ENCODE measurements at places on chromosomes 7 and 10. TPM values are rescaled to one million over a fixed set of nuclear protein-coding genes. Genes with fewer than 3 reads are reported as not detected.

DNA sequence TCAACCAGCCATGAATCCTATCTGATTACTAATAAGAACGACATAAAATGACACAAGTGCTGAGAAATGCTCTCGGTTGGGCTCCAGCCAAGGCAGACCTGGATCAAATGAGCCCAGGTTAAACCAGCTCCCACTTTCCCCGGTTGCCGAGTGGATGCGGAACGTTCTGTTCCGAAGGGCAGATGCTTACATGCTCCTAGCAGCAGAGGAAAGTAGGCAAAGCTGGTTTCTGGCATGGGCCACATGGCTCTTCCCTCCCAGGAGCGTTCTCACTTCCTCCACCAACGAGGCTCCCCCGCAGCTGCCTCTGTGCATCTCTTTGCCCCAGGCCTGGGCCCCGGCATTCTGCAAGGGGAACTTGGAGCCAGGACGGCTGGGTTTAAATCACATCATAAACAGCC lies 61.8 kb upstream of the SDK1 start:
- H3K4me1 ChIP-seq: no peaks in the 10 kb centered on the region
- H3K27me3 ChIP-seq: no peaks in the 10 kb centered on the region
- no peak overlapping the region for H3K4me3 ChIP-seq
- peak; percentile 77 for DNase-seq
- no peak overlapping the region for H3K27ac ChIP-seq

GRCh38 chr7:74572301-74572979 lies 85.1 kb upstream of the GTF2I start:
- no peaks in the 10 kb centered on the region for H3K27me3 ChIP-seq
- peaks cover 6% of the 10 kb centered on the region for H3K36me3 ChIP-seq
- no peak overlapping the region for H3K27ac ChIP-seq
- H3K4me3 ChIP-seq: no peak overlapping the region

GRCh38 chr10:11760861-11761260 lies 18.7 kb downstream of the ECHDC3 start:
- no peaks in the 10 kb centered on the region for H3K36me3 ChIP-seq
- no peaks in the 10 kb centered on the region for H3K27me3 ChIP-seq
- no peak for DNase-seq
- peaks cover 22% of the 10 kb centered on the region for H3K4me1 ChIP-seq
- no peak overlapping the region for H3K27ac ChIP-seq

ZNF37A gene
- total RNA-seq: 11.4 TPM

- no peak overlapping the region for H3K4me3 ChIP-seq
- no peaks in the 10 kb centered on the region for H3K4me1 ChIP-seq
- DNase-seq: no peak
- no peak overlapping the region for H3K27ac ChIP-seq
- H3K27me3 ChIP-seq: no peaks in the 10 kb centered on the region
- H3K36me3 ChIP-seq: no peaks in the 10 kb centered on the region
These were observed 36.9 kb upstream of the FAM20C start for GRCh38 chr7:155469-155900.

- no peak overlapping the region for H3K27ac ChIP-seq
- no peaks in the 10 kb centered on the region for H3K4me1 ChIP-seq
- no peak for DNase-seq
- no peak overlapping the region for H3K4me3 ChIP-seq
- H3K36me3 ChIP-seq: no peaks in the 10 kb centered on the region
These were observed 35.8 kb downstream of the JAKMIP3 start for GRCh38 chr10:132101529-132101928.

GRCh38 chr10:129772468-129773358 lies 191.4 kb downstream of the EBF3 start:
- H3K27me3 ChIP-seq: no peaks in the 10 kb centered on the region
- H3K27ac ChIP-seq: no peak overlapping the region
- no peaks in the 10 kb centered on the region for H3K4me1 ChIP-seq
- no peak for DNase-seq
- peaks cover 5% of the 10 kb centered on the region for H3K36me3 ChIP-seq
- no peak overlapping the region for H3K4me3 ChIP-seq

ASIC3 gene
- total RNA-seq: 1.5 TPM

- no peak overlapping the region for H3K27ac ChIP-seq
- H3K4me3 ChIP-seq: no peak overlapping the region
- H3K36me3 ChIP-seq: no peaks in the 10 kb centered on the region
- no peaks in the 10 kb centered on the region for H3K4me1 ChIP-seq
- H3K27me3 ChIP-seq: peaks cover 3% of the 10 kb centered on the region
- DNase-seq: no peak
These were observed 27.0 kb downstream of the RAPGEF5 start for GRCh38 chr7:22329816-22330524.

DNA sequence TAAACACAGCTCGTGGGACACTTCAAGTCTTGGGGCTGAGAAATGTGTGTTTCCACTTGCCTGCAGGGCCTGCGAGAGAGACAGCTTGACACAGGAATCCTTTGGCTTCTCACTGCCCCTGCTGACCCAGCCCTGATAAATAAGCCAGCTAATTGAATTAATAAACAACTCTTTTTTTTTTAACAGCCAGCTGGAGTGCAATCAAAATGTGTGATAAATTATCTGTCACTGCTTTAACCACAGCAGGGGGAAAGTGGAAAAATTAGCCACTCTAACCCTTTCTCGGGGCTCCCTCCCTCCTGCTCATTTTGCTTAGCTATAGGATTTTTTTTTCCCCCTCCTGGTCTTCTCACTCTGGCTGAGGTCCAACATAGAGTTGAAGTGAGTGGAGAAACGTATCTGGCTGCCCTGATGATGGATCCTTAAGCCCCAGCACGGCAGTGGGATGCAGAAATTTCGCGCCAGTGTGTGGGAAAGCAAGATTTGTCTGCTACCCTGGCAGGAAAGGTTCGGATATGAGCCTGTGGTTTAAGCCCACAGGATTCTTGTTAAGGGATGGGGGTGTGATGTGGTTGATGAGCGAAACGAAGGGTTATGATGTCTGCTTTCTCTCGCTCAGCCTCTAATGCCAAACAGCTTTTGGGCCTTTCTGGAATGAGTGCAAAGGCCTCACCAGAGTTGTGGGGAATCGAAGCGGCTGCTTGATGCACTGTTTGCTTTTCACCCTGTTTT lies 173.8 kb downstream of the TRIL start:
- H3K27ac ChIP-seq: peak overlapping the region; percentile 56
- H3K4me1 ChIP-seq: peaks cover 15% of the 10 kb centered on the region
- DNase-seq: no peak
- H3K36me3 ChIP-seq: no peaks in the 10 kb centered on the region

DNA sequence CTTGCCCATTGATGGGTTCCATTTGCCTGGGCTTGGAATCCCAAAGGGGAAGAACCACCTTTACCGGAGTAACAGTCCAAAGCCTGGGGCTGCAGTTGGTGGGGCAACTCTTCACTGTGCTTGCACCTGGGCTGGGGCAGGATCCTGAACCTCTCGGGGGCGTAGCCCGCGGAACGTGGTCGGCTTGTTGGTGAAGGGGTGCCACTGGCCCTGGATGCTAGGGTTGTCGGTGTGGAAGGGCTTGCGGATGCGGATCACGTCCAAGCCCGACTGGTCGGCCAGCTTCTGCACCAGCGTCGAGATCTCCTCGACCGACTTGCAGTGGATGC lies 710 bp downstream of the MRPL43 start:
- H3K27ac ChIP-seq: peak overlapping the region; percentile 80
- DNase-seq: no peak
- H3K4me3 ChIP-seq: peak overlapping the region; percentile 76

Data from esophagus muscularis mucosa (tissue), 4 donors.